CD8-positive, alpha-beta memory T cell (primary cell): ENCODE measurements at places on chromosomes 6 and 20. TPM values are rescaled to one million over a fixed set of nuclear protein-coding genes. Genes with fewer than 3 reads are reported as not detected.

GRCh38 chr6:8301502-8301901 lies 133.8 kb downstream of the SLC35B3 start:
- H3K4me3 ChIP-seq, result no peak overlapping the region
- H3K27me3 ChIP-seq, result no peaks in the 10 kb centered on the region
- no peaks in the 10 kb centered on the region for H3K4me1 ChIP-seq
- no peak overlapping the region for H3K27ac ChIP-seq
- DNase-seq, result no peak
- H3K36me3 ChIP-seq, result no peaks in the 10 kb centered on the region

- peaks cover 7% of the 10 kb centered on the region for H3K4me1 ChIP-seq
- H3K4me3 ChIP-seq, result no peak overlapping the region
- H3K36me3 ChIP-seq, result no peaks in the 10 kb centered on the region
- H3K27me3 ChIP-seq, result no peaks in the 10 kb centered on the region
- DNase-seq, result no peak
Observed at GRCh38 chr6:3348821-3349220, 90.1 kb downstream of the PSMG4 start.

- H3K27ac ChIP-seq, result no peak overlapping the region
- H3K36me3 ChIP-seq, result no peaks in the 10 kb centered on the region
Observed at GRCh38 chr6:14510038-14510437, 392.5 kb downstream of the CD83 start.

DNA sequence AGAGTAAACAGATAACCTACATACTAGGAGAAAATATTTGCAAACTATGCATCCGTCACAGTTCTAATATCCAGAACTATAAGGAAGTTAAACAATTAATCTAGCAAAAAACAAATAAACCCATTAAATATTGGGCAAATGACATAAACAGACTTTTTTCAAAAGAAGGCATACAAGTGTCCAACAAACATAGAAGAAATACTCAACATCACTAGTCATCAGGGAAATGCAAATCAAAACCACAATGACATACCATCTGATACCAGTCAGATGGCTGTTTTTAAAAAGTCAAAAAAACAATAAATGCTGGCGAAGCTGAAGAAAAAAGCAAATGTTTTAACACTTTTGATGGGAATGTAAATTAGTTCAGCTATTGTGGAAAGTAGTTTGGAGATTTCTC lies 1117.7 kb upstream of the MAP3K7 start:
- no peaks in the 10 kb centered on the region for H3K36me3 ChIP-seq
- H3K27ac ChIP-seq, result no peak overlapping the region
- H3K4me1 ChIP-seq, result no peaks in the 10 kb centered on the region

DNA sequence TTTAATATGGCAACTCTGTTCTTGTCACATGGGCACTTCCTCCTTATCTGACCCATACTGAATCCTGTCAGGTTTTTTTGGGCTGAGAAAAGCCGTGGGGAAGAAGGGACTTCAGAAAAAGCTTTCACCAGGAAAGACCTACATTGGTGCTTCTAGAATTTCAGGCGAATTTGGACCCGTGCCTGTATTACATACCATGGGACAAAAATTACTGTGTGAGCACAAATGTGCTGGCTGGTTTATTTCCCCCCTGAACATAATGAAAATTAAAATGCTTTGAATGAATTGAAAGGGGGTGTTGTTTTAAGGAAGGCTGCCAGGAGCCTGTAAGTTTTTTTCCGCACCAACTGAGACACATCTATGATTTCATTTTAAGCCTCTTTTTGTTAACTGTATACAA lies 29.6 kb downstream of the CAP2 start:
- H3K27me3 ChIP-seq, result no peaks in the 10 kb centered on the region
- H3K4me3 ChIP-seq, result no peak overlapping the region
- H3K27ac ChIP-seq, result no peak overlapping the region

DNA sequence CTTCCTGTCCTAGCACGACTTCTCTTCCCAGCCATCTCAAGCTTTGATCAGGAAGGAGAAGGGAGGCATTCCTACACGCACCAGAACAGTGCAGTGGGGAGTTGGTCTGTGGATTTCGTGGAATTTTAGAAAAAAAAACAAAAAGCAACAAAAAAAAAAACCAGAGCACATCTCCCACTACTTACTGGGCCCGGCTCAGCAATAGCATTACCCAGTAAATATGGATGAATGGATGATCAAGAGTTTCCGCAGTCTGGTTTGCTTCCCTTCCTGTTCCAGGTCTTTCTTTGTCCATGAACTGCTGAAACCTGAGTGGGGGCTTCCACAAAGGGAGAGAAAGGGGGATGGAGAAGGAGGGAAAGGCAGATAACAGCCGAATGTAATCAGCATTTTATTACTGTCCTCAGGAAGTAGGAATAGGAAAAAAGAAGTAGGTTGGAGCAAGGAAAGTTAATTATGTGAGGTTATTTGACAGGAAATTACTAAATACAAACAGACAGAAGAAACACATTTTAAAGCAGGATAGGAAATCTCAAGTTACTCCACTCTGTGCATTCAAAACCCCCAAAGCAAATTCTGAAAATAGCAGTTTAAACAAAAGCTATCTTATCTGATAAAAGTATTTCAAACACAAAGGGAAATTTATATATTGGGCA lies 349.0 kb downstream of the PRL start:
- H3K27me3 ChIP-seq, result no peaks in the 10 kb centered on the region
- H3K4me3 ChIP-seq, result no peak overlapping the region
- H3K27ac ChIP-seq, result no peak overlapping the region
- no peaks in the 10 kb centered on the region for H3K36me3 ChIP-seq

DNA sequence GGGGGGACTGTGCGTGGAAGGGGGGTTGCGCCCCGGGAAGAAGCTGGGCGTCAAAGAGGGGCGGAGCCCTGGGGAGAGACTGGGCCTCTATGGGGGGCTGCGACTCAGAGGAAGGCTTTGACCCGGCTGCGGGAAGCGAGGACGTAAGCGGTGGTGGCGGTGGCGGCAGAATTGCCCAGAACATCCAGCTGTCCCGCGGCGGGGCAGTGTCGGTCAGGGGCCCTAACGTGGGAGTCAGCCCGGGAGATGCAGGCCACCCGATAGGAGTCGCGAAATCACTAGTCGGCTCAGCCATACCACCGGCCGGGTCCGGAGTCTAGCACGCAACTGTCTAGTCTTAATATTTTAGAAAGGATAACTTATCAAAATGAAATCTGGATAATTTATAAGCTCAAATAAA lies 387.6 kb upstream of the EYS start:
- no peak overlapping the region for H3K4me3 ChIP-seq
- no peak overlapping the region for H3K27ac ChIP-seq
- DNase-seq, result no peak
- H3K4me1 ChIP-seq, result no peaks in the 10 kb centered on the region
- H3K27me3 ChIP-seq, result no peaks in the 10 kb centered on the region

- H3K4me1 ChIP-seq, result no peaks in the 10 kb centered on the region
- H3K27ac ChIP-seq, result no peak overlapping the region
- H3K4me3 ChIP-seq, result no peak overlapping the region
- no peaks in the 10 kb centered on the region for H3K36me3 ChIP-seq
- no peaks in the 10 kb centered on the region for H3K27me3 ChIP-seq
Observed at GRCh38 chr6:11522812-11523605, 14.5 kb upstream of the TMEM170B start.

DNA sequence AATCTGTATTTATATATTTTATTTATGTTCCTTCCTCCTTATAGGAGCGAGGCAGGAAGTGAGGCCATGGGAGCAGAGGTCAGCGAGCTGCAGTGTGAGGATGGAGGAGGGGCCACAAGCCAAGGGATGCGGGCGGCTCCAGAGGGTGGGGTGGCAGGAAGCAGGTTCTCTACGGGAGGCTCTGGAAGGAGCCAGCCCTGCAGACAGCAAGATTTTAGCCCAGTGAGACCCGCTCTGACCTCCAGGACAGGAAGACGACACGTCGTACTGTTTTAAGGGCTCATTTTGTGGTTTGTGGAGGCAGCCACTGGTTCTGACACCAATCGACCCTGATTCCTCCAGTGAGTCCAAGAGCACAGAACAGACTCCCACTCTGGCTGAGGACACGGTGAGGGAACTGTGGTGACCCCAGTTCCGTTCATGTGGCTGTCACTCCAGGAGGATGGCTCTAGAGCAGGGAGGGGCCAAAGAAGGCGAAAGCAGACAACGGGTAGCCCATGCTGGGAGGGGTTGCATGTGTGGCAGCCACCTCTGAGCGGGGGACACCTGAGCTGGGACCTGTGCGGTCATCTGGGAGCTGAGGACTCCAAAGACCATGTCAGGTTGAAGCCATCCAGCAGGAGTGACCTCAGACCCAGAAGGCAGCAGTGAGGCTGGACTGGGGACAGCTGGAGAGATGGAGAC lies 100.1 kb upstream of the BHLHE23 start:
- no peak overlapping the region for H3K4me3 ChIP-seq
- H3K27ac ChIP-seq, result no peak overlapping the region
- H3K27me3 ChIP-seq, result no peaks in the 10 kb centered on the region
- H3K4me1 ChIP-seq, result no peaks in the 10 kb centered on the region
- H3K36me3 ChIP-seq, result no peaks in the 10 kb centered on the region

GRCh38 chr6:39927159-39927558 lies 7.1 kb downstream of the MOCS1 start:
- no peaks in the 10 kb centered on the region for H3K4me1 ChIP-seq
- H3K4me3 ChIP-seq, result no peak overlapping the region
- H3K27me3 ChIP-seq, result no peaks in the 10 kb centered on the region
- H3K27ac ChIP-seq, result no peak overlapping the region
- no peak for DNase-seq
- H3K36me3 ChIP-seq, result no peaks in the 10 kb centered on the region

DNA sequence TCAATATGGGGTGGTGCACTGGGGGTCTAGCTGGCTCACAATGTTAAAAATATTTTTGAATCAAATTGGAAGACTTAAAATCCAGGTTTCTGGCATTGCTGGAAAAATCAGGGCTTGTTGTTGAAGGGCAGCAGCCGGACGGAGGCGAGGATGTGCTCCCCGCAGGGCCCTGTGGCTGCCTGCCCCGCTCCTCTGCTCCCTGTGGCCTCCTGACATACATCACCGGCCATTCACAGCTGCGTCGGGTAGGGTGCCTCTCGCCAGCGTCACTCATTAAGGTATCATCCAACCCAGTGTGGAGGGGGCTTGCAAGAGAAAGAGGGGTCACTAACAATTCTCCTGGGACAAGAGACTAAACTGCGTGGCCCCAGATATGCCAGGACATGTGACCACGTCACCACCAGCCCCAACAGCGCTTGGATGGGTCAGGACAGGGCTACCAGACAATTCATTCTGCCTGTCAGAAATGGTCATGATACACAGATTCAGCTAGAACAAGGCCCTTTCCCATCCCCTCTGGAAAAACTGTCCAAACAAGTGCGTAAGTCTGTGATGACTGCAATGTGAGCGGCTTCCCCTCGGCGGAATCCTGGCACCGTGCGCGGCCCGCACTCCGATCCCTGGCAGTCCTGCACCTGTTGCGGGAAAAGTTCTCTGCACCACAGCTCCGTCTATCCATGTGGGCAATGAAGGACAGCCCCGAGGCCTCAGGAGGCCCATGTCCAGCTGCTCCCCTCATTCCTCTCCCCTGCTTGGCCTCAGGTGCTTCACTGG lies 12.0 kb downstream of the GATA5 start:
- no peaks in the 10 kb centered on the region for H3K4me1 ChIP-seq
- H3K36me3 ChIP-seq, result no peaks in the 10 kb centered on the region
- DNase-seq, result no peak
- no peaks in the 10 kb centered on the region for H3K27me3 ChIP-seq
- H3K4me3 ChIP-seq, result no peak overlapping the region

- H3K27ac ChIP-seq, result no peak overlapping the region
- no peaks in the 10 kb centered on the region for H3K36me3 ChIP-seq
- H3K4me3 ChIP-seq, result peak overlapping the region; percentile 51
- no peak for DNase-seq
Observed at GRCh38 chr6:30007132-30007764, 53.8 kb upstream of the POLR1H start.

GRCh38 chr20:42261766-42262270 lies 643.6 kb upstream of the CHD6 start:
- DNase-seq, result no peak
- no peak overlapping the region for H3K4me3 ChIP-seq
- H3K27me3 ChIP-seq, result no peaks in the 10 kb centered on the region
- no peak overlapping the region for H3K27ac ChIP-seq
- H3K36me3 ChIP-seq, result no peaks in the 10 kb centered on the region

DNA sequence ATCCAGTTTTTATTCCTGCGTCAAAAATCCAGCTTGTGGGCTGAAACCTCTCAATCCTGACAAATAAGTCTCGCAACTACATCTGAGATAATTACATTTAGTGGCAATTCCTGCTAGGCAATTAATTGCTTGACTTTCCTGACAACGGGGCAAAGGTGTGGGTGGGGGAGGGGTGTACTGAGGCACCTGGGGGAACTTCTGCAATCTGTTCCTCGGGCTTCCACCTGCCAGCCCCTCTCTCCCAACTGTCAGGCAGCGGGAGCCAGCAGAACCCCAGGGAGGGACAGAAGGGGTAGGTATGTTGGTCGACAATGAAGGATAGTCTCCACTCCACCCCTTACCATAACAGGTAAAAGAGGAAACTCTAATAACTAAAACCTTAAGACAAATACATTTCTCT lies 6.8 kb downstream of the C6orf52 start:
- no peak overlapping the region for H3K4me3 ChIP-seq
- no peak for DNase-seq

- peaks cover 69% of the 10 kb centered on the region for H3K4me1 ChIP-seq
- H3K27ac ChIP-seq, result no peak overlapping the region
- no peak for DNase-seq
- H3K36me3 ChIP-seq, result peaks cover 4% of the 10 kb centered on the region
- no peaks in the 10 kb centered on the region for H3K27me3 ChIP-seq
Observed at GRCh38 chr20:32366380-32366779, 8.2 kb downstream of the ASXL1 start.

DNA sequence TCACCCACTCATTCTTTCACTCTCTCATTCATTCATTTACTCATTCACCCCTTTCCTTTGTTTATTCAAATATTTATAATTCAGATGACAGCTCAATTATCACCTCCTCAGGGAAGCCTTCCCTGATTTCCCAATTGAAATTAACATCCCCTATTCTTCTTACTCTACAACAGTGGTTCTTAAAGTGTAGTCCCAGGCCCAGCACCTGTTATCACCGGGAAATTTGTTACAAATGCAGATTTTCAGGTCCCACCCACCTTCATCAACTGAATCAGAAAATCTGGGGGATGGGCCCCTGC lies 30.3 kb downstream of the KIAA1755 start:
- H3K27ac ChIP-seq, result no peak overlapping the region
- H3K4me3 ChIP-seq, result no peak overlapping the region
- no peaks in the 10 kb centered on the region for H3K36me3 ChIP-seq
- no peaks in the 10 kb centered on the region for H3K27me3 ChIP-seq
- no peak for DNase-seq
- no peaks in the 10 kb centered on the region for H3K4me1 ChIP-seq

- H3K27ac ChIP-seq, result no peak overlapping the region
- DNase-seq, result no peak
- H3K27me3 ChIP-seq, result no peaks in the 10 kb centered on the region
- H3K36me3 ChIP-seq, result no peaks in the 10 kb centered on the region
- no peaks in the 10 kb centered on the region for H3K4me1 ChIP-seq
Observed at GRCh38 chr6:54130179-54130578, 18.9 kb downstream of the MLIP start.

GRCh38 chr6:11423667-11424066 lies 113.9 kb upstream of the TMEM170B start:
- DNase-seq, result no peak

The PI3 gene
- not detected for polyA plus RNA-seq

The TNF gene
- 7.9 TPM for polyA plus RNA-seq

The CLPSL2 gene
- polyA plus RNA-seq, result not detected

The CLDN20 gene
- polyA plus RNA-seq, result not detected

The SDHAF4 gene
- 7.9 TPM for polyA plus RNA-seq

The CAGE1 gene
- not detected for polyA plus RNA-seq

The ENPP5 gene
- polyA plus RNA-seq, result 9.4 TPM

The NUP153 gene
- 4.3 TPM for polyA plus RNA-seq

The RFX6 gene
- polyA plus RNA-seq, result not detected

The TDRD6 gene
- polyA plus RNA-seq, result not detected

The MMP24 gene
- 0.18 TPM for polyA plus RNA-seq

The CLPSL1 gene
- not detected for polyA plus RNA-seq

The BTN3A1 gene
- polyA plus RNA-seq, result 85.0 TPM

The OR12D3 gene
- polyA plus RNA-seq, result not detected
